ENCODE measurements at places on chromosomes 4 and X.
A peak's percentile ranks its signal among the peaks of the same experiment; 100 is the strongest.

GRCh38 chrX:110437686-110438085, 79.0 kb downstream of the RTL9 start:
- no peak for DNase-seq

DNA sequence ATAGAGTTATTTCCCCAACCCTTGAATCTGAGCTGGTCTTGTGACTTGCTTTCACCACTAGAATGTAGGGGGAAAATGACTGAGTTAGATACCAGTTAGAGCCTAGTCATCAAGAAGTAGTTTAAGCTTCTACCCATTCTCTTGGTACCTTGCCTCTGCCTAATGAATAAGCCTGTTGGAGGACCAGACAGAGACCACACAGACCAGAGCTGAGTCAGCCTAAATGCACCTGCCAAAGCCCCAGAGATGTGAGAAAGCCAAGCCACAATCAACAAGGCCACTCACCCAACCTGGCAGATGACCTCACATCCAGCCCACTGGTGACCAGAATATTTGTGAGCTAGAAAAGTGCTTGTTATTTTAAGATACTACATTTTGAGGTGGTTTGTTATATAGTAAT, 85.2 kb upstream of the DCLK2 start:
- DNase-seq: no peak

DNA sequence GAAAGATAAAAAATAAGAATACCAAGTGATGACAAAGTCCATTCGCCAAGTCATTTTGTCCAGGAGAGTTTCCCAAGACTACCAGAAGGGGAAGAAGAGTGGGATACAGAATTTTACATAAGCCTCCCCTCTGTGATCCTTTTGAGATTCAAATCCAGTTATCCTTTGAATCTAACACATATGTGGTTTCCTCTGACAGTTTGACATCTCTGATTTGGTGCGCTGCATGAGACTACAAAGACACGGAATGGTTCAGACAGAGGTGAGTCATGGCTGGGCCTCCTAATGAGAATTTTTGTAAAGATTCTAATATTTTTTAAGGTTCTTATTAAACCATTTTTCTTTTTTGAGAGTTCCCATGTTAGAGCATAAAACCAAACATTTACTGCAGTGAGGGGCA, 38.3 kb downstream of the SLC10A6 start:
- DNase-seq: no peak

- DNase-seq: no peak
Observed at GRCh38 chrX:148459343-148459742, 41.1 kb upstream of the AFF2 start.

GRCh38 chr4:75429208-75429607, 85.0 kb downstream of the RCHY1 start:
- no peak for DNase-seq

DNA sequence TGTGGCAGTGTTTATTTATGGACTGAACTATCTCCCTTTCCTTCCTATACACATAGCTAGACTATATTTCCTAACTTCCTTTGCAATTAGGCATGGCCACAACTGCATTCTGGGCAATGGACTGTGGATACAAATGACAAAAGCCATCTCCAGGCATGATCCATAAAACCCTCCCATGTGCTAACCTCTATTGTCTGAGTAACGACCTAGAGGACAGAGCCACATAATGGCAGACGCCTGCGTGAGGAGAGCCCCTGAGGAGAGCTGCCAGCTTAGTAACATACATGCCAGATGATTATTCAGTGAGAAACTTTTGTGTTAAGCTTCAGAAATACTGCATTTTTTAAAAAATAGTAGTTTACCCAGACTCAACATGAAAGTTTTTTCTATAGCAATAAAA, 142.9 kb downstream of the ADGRA3 start:
- no peak for DNase-seq

GRCh38 chr4:122980860-122981259, 58.5 kb upstream of the NUDT6 start:
- DNase-seq: no peak

DNA sequence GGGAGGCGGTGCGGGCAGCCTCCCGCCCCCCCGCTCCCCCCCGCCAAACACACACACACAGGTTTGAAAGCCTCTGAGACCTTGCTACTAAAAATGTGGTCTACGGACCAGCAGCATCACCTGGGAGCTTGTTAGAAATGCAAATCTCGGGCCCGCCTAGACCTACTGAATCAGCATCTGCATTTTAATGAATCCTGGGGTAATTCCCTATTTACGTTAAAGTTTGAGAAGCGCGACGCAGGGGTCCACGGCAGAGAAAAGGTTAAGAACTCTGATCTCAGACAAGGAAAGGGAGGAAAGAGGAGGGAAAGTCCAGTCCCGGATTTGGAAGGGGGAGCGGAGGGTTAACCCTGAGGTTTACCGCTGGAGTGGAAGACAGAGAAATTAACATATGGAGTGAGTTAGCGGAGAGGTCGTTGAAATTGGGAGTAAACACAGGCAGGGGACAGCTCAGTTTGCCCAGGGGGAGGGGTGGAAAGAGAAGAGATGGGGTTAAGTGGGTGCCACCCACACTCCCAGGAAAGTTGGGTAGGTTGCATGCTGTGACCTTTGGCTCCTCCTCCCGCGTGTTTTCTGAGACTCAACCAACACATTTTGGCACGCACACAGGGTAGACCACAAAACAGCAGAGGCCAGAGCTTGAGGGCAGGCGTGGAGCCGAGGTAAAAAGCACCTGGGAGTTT, 483.6 kb downstream of the BCOR start:
- DNase-seq: no peak

DNA sequence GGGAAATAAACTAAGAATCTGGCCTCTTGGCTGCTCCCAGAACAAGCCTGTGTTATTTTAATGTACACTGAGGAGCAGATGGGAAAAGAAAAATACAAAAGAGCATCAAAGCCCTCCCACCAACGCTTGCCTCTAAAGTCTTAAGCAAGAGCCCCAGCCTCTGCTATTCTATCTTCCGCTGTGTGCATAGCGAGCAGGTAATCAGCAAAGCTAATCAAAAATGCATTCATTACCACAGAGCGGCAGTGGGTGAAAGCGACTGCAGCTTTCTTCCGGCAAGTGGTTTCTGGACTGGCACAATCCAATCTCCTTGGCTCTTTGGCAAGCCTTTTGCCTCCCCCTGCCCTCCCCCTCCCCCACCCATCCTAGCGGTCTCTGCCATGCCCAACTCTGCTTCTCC, 13.5 kb upstream of the GRIA3 start:
- no peak for DNase-seq

- DNase-seq: no peak
Observed at GRCh38 chr4:145740806-145741205, 60.9 kb downstream of the C4orf51 start.

- no peak for DNase-seq
Observed at GRCh38 chr4:23323436-23323835, 566.4 kb downstream of the PPARGC1A start.

GRCh38 chr4:15682242-15683142, 865 bp downstream of the FAM200B start:
- peak; percentile 26 for DNase-seq

DNA sequence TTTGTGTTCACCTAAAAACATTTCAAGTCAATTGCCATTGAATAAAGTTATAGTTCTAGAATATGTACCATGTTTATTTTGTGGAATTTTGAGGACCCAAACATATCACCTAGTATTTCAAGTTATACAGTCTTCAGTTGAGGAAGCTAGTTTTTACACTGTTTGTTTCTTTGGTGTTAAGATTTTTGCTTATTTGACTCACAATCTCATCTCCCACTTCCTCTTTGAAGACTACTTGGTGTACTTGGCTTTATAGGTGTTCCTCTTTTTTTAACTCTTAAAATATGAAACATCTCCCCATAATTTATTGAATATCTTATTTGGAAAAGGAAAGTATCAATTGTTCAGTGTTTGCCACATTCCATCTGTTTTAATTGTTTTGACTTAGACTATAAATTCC, 675.4 kb downstream of the RAPGEF2 start:
- DNase-seq: no peak

All from fibroblast of skin of scalp (primary cell).